ENCODE measurements at places on chromosomes 3 and 15. TPM values are rescaled to one million over a fixed set of nuclear protein-coding genes. Genes with fewer than 3 reads are reported as not detected.

Gene PLA2G4F
- total RNA-seq: not detected

Gene SH3GL3
- 1.3 TPM for total RNA-seq

Gene EEF1AKMT4
- total RNA-seq: 8.0 TPM

Gene GOLGA8N
- 1.5 TPM for total RNA-seq

Gene UACA
- 33.8 TPM for total RNA-seq

Gene DGKG
- 7.6 TPM for total RNA-seq

Gene SLC22A14
- not detected for total RNA-seq

Gene DAZL
- total RNA-seq: not detected

Gene PPP4R2
- total RNA-seq: 64.8 TPM

Gene KCNMB2
- not detected for total RNA-seq

Gene AQR
- total RNA-seq: 36.2 TPM

Gene CCRL2
- total RNA-seq: not detected

Gene P2RY13
- total RNA-seq: not detected

Gene MASP1
- total RNA-seq: not detected

All from A549 treated with ZK216348 at 1 μM for 4 hours (cell line).